ENCODE measurements at places on chromosomes 4 and X.

GRCh38 chr4:119629142-119629471, 503 bp upstream of the PDE5A start:
- DNase-seq, result no peak

DNA sequence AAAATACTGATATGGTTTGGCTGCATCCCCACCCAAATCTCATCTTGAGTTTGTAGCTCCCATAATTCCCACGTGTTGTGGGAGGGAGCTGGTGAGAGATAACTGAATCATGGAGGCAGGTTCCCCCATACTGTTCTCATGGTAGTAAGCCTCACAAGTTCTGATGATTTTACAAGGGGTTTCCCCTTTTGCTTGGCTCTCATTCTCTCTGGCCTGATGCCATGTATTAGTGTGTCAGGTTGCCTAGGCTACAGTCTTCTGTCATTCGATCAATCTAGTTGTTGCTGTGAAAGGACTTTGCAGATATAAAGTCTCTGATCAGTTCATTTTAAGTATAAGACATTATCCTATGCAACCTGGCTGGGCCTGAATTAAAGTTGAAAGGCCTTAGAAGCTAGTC, 209.3 kb upstream of the MAOA start:
- DNase-seq, result no peak

DNA sequence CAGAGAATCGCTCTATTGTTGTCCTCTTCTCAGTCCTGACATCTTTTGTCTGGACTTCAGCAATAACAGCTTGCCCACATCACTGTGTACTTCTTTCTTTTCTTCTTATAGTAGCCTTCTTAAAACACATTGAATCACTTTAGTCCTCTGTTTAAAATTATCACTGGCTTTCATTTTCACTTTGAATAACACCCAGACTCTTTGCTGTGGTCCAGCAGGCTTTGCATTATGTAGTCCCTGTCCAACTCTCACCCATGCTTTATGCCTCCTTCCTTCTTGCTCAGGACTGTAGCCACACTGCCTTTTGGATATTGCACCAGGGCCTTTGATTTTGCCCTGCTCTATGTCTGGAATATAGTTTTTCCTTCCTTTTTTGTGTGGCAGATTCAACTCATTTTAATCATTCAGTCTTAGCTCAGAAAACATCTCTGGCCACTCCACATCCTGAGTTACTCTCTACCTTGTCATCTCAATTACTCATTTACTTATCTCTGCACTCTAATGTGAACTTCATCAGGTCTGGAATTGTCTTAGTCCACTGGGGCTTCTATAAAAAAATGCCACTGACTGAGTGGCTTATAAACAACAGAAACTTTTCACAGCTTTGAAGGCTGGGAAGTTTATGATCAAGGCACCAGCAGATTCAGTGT, 168.2 kb downstream of the C4orf33 start:
- no peak for DNase-seq

GRCh38 chr4:75698963-75699228, 25.5 kb upstream of the USO1 start:
- no peak for DNase-seq

DNA sequence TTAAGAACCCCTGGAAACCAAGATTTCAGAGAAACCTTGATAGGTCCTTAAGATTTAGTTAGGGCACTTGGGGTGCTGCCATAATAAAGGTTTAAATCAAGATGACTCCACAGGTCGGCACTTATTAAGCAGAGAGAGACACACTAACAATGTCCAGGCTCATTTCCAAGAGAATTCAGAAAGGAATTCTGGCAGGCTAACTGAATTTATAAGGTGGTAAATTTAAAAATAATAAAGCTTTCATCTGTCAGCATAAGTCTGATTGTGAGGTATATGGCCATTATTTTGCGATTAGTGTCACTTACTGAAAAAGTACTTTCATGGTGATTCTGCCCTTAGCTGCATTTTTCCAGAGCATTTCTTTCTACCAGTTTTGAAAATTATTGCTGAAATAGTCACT, 472.7 kb downstream of the ARAP2 start:
- DNase-seq, result no peak
